Neuronal stem cell (in vitro differentiated cells): ENCODE measurements at places on chromosomes 1 and 21.

DNA sequence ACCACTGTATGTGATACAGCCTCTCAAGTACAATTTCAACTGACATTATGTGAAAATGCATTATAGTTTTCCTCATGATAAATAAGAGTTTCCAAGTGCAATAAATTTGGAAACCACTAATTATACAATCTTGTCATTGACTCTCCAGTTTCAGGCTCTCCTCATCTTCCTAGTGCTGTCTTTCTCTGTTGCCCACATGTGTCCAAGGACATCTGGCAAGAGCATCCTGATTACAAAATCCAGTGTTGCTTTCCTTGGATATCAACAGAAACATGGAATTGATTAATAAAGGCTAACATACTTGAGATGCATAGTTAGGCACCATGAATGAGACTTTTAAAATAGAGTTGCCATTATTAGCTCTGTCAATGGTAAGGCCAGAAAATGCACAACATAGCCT is 15.6 kb upstream of the MAP10 start:
- no peak for DNase-seq

DNA sequence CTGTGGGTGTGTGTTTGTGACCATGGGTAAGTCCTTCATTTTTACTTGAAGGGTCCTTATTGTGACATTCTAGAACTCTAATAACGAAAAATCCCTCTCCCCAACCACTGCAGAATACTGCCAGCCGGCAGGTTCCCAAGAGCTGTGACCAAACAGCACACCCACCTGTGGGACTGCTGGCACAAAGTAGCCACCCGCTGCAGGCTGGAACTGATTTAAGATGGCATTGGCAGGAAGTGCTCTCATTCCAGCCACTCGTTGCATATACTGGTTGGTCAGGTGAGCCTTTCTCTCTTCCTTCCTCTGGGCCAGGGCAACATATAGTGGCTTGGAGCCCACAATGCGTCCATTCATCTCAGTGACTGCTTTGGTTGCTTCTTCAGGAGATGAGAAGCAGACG is 11.6 kb downstream of the PABPC4 start:
- DNase-seq, result no peak

DNA sequence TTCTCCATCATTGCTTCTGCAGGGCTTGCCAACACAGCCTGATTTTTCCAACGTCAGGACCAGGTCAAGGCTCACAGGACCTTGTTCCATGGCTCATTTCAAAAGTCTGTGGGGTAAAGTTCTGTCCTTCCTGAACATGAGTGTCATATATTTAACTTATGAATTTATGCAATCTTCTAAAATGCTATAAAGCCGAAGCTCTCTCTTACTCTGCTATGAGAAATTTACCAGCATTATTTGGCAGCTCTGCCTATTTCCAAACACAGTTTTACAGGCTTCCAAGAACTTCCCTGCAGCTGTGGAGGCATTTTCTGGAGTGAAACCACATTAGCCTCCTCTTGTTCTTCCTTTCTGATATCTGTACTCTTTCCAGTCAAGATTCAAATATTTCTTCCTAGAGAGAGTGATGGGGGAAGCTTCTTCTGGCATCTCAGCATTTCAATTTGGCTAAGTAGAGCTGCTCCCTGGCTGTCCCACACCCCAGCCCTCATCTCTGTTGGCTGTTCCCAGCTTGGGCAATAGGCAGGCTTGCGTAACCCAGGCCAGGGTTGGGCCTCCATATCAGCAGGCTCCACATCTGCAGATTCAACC is 15.6 kb upstream of the HMGCS2 start:
- no peak for DNase-seq

GRCh38 chr1:44719318-44719717 is 11.7 kb downstream of the RNU5D-1 start:
- DNase-seq, result no peak

GRCh38 chr21:24208562-24209260 is 1398.6 kb downstream of the MRPL39 start:
- DNase-seq, result no peak

- no peak for DNase-seq
These were observed 18.5 kb downstream of the WLS start for GRCh38 chr1:68213843-68214242.

DNA sequence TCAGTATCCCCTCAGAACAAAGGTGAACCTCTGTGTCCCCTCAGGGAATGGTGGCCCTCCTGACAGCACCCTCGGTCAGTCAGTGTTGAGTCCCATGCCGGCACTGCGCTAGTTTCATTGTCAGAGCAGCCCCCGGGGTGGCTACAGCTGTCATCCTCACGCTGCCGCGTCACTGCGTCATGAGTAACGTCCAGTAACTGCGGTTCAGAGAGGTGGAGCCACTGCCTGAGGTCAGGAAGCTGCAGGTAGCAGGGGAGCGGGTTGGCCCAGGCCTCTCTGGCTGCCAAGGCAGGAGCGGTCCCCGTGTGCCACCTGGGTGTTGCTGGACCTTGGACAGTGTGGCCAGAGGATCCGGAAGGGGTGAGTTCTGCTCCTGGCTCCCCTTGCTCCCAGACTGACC is 20.2 kb upstream of the WNT4 start:
- DNase-seq, result no peak

DNA sequence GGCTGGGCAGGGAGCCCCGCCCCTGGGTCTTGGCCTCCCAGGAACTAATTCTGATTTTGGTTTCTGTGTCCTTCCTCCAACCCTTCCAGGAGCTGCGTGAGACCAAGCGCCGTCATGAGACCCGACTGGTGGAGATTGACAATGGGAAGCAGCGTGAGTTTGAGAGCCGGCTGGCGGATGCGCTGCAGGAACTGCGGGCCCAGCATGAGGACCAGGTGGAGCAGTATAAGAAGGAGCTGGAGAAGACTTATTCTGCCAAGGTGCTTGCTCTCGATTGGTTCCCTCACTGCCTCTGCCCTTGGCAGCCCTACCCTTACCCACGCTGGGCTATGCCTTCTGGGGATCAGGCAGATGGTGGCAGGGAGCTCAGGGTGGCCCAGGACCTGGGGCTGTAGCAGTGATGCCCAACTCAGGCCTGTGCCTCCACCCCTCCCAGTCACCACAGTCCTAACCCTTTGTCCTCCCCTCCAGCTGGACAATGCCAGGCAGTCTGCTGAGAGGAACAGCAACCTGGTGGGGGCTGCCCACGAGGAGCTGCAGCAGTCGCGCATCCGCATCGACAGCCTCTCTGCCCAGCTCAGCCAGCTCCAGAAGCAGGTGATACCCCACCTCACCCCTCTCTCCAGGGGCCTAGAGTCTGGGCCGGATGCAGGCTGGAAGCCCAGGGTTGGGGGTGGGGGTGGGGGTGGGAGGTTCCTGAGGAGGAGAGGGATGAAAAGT is 18.5 kb upstream of the SEMA4A start:
- DNase-seq, result no peak

DNA sequence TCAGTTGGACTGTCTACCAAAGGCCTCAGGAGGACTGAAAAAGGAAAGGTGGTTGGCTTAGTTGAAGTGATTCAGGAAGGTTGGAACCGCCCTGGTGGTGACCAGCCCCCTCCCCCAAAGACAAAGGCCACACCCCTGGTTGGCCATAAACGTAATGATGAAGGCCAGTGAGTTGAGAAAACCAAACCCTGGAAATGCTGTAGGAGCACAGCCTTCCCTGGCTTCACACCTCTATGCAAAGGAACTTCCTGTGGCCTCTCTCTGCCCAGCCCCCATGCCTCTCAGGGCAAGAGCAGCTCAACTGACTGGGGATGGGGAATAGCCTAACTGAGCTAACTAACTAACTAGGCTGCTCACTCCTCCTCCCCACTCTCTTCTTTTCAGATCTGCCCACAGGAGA is 90.4 kb downstream of the NPHP4 start:
- no peak for DNase-seq

GRCh38 chr1:217425422-217425821 is 205.5 kb downstream of the GPATCH2 start:
- no peak for DNase-seq

GRCh38 chr1:158798531-158798930 is 17.5 kb upstream of the OR6N2 start:
- no peak for DNase-seq

DNA sequence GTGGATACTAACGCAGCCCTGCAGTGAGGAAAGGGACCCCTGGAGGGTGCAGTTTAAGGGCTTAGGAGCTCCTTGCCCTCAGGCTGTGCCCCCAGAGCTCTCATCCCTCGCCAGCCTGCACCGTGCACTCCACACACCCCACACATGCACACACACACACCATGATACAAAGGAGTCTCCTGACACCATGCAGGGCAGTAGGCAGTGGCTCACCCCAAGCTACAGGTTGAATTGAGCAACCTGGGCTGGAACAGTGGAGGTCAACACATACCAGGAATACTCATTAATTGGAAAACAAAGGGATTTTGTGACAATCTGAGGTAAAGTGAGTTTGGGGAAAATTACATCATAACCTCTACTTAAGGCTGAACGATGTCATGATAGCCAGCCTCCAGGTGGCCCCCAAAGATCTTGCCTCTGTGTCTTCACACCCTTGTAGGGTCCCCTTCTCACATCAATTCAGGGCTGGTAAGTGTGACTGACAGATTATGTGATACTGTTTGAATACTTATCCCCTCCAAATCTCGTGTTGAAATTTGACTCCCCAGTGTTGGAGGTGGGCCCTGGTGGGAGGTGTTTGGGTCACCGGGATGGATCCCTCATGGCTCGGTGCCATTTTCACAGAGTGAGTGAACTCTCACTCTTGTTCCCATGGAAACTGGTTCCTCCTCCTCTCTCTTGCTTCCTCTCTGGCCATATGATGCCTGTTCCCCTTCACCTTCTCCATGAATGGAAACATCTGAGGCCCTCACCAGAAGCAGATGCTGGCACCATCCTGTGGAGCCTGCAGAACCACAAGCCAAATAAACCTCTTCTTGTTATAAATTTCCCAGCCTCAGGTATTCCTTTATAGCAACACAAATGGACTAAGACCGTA is 111.0 kb upstream of the RAB4A start:
- DNase-seq, result no peak

DNA sequence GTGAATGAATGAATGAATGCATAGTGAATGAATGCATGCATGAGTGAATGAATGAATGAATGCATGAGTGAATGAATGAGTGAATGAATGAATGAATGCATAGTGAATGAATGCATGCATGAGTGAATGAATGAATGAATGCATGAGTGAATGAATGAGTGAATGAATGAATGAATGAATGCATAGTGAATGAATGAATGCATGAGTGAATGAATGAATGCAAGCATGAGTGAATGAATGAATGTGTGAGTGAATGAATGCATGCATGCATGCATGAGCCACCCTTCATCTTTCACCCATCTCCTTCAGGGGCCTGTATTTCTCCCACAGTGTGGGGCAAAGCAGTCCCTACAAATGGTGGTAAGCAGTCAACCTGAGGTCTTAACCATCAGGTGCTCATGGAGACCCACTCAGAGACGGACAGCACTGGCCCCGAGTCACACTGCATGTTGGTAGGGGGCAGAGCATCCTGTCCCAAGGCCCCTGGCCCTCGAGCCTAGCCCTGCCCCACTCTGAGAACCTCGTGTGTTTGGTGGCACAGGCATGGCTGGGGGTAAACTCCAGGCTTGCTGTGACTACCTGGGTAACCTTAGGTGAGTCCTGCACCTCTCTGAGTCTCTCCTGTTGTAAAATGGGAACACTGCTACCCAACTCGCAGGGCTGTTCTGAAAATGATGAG is 28.0 kb upstream of the PAX7 start:
- no peak for DNase-seq

DNA sequence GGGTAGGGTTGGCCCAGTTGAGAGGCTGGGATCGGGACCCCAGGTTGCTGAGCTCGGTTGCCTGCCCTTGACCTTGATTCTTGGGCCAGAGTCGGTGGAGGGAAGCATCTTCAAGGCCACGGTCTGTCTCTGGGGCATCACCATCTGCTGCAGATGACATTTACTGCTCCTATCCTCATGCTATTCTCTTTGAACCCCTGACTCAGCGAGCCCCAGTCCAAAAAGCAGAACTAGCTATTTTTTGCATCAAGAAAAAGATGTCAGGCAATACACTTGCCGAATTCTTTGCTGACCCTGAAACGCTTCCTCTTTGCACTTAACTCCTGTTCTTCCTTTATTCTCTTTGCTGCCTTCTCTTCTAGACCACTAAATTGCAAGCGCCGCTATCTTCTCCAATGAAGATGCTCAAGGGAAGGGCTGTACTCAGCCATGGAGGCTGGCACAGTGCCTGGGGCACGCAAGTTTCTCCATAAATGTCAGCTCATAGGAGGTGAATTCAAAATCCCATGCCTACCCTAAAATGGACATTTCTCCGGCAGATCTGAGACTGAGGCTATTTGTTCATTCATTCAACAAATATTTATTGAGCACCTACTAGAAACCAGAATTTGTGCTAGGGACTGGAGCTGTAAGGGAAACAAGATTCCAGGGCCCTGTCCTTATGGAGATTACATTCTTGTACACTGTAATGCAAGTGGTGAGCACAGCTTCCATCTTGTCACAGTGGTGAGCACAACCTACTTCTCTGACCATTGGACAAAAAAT is 20.5 kb upstream of the CAPZB start:
- DNase-seq, result no peak

DNA sequence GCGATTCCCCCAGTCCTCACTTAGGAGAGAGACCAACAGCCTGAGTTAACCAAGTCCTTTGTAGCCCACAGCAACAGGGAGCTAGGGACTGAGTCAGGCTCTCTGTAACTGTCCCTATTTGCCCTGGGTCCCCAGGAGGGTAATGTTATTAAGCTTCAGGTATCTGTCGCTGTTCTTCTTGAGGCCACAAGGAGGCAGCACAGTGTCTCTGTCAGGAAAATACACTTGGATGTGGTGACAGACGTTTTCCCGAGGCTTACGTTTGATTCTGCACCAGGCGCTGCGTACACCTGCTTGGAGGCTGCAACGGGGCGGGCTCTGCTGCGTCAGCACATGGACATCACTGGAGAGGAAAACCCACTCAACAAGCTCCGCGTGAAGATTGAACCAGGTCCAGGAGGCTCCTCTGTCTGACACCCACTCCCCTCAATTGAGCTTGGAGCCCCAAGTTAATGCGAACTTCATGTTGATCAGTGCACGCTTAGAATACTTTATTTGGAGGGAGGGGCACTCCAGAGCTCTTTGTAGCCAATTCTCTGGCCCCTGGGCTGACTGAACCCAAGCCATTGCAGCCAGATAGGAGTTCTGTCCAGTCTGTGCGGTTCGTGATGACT is 10.7 kb upstream of the ELF3 start:
- no peak for DNase-seq

DNA sequence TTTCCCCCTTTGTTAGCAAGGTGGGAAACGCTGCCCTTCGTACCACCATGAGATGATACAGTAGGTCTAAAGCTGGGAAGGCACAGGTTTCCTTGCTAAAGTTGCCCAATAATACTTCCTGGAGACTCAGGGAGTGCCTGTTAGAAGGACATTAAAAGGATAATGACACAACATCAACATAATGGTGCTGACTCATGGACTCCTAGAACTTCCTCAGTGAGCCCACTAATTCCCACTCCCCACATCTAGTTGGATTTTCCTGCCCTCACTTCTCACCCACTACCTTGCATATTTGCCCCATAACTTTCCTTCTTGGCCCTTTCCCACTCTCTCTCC is 17.5 kb downstream of the CFAP45 start:
- DNase-seq, result no peak
